ENCODE measurements at places on chromosomes 16 and 17.

DNA sequence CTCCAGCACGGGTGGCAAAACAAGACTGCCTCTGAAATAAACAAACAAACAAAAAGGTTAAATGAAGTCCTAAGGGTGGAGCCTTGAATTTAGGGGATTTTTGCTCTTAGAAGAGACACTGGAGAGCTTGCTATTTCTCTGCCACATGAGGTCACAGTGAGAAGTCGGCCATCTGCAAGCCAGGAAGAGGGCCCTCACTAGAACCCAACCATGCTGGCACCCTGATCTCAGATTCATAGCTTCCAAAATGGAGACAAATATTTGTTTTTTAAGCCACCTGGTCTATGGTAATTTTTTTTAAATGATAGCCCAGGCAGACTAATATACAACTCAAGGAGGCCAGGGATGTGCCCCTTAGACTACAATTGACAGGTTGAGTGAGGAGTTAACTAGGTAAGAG is 255.5 kb downstream of the XYLT1 start:
- DNase-seq: no peak

DNA sequence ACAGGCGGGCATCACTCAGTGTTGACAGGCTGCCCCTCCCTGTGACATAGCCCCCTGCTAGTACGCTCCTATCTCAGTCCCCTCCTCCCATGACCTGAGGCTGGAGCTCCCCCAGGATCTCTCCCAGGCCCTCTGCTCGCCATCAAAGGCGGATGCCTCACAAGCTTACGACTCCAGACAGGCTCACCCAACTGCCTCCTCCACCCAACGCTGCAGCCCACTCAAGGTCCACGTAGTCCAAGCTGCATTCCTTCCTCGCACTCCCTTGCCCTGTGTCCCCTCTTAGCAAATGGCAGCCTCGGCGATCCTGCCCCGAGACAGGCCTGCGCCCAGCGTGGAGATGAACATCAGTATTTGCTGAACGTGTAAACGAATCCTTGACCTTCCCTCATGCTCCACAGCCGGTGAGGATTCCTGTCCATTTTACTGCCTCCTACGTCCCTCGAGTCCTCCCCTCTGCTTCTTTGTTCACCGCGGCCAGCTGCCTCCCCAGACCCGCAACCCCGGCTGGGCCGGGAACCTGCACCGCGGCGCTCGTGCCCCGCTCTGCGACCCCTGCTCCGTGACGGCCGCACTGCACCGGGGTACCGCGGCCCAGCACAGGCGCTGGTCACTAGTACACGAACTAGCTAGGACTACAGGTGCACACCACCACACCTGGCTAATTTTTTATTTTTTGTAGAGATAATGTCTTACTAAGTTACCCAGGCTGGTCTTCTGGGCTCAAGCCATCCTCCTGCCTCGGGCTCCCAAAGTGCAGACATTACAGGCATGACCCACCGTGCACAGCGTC is 838 bp upstream of the TMEM97 start:
- no peak for DNase-seq

DNA sequence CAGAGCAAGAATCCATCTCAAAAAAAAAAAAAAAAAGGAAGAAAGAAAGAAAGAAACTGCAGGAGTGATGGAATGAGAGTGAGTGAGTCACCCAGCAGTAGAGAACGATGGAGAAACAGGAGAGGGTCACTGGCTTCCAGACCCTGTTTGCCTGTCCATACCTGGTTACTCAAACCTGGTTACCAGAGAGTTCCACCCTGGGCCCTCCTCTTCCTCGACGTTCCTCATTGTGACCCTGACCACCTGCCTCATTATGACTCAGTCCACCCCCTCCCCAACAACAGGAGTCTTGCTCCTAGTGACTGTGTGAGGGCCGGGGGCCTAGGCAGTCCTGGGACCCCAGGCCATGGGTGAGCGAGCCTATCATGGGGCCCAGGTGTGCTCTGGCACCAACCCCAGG is at the start of gene SPEM3:
Gene SPEM3 (plus strand): TSS at position 301 of the 400 bp plus-strand sequence. CDS start 46 bp downstream, at position 347.
- DNase-seq: no peak

GRCh38 chr17:56785997-56786680 is 47.6 kb downstream of the C17orf67 start:
- no peak for DNase-seq

- no peak for DNase-seq
Observed at GRCh38 chr17:71625330-71625729, 495.5 kb upstream of the SOX9 start.

- no peak for DNase-seq
Observed at GRCh38 chr17:75135452-75135851, 3.9 kb upstream of the NT5C start.
